ENCODE measurements at places on chromosomes 7 and 10.

GRCh38 chr7:155265961-155266360, 31.7 kb upstream of the INSIG1 start:
- DNase-seq, result no peak

DNA sequence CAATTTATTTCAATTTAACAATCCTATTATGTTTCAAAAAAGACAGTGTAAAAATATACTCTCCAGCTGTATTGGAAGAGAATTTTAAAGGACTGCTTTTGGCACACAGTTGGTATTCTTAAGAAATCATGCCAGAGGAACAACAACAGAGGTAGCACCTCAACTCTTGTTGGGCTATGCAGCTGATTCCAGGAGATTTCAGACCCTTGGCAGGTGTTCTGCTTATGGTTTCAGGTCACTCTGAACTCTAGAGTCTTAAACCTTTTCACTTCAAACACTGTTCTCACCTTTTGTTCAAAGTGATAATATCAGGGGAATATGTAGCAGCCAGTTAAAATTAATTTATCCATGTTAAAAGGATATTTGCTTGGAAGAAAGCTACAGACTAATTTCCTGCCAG, 160.1 kb downstream of the PFKFB3 start:
- no peak for DNase-seq

DNA sequence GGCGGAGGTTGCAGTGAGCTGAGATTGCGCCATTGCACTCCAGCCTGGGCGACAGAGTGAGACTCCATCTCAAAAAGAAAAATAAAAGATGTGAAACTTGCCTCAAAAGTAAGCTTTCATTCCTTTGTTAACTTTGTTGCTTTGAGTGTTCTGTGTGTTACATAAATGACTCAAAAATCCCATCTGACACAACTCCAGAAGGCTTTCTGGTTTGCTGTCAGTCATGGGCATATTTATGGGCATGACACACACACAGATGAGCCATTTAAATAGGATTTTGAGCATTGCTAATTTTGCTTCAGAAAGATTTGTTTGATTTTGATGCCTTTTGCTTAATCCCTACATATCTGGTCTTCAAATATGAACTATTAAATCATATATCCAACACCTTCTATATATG, 82.6 kb downstream of the CACNB2 start:
- no peak for DNase-seq

GRCh38 chr7:74013539-74014272, 14.3 kb upstream of the ELN start:
- DNase-seq, result no peak

- no peak for DNase-seq
Measured at GRCh38 chr7:100825751-100826513, 1.4 kb downstream of the EPHB4 start.

DNA sequence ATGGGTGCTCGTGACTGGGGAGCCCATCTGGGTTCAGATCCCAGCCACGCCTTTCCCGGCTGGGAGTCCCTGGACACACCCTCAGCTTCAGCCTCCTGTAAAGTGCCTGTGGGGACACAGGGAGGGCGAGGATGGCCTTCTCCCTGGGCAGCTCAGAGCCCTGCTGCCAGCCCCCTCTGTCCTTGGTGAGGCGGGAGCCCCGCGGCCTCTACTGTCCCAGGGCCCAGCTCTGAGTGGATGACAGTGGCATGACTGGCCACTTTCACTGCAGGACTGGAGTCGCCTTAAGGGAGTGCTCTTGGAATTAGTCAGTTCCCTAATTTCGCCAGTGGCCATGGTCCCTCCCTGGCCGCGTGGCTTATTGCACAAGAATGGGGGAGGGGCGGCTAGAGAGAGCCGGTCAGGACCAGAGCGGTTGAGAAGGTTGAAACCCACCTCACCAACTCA, 4.6 kb downstream of the BRI3 start:
- no peak for DNase-seq

DNA sequence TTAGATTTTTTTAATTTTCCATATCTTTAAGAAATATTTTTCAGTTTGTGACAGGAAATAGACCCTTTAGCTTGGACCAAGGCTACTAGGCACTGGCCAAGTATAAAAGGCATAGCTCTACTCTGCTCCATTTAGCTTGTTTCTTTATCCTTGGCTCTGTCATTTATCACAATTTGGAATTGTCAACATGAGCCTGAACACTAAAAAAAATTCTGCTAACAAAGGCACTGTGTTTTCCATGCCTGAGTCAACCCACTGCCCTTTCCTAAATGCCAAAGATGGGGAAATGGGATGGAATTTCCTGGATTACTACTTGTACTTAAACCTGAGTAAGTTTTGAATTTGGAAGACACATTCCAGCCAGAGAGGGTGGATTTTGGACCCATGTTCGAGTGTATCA, 128.4 kb downstream of the NSUN6 start:
- DNase-seq, result no peak

DNA sequence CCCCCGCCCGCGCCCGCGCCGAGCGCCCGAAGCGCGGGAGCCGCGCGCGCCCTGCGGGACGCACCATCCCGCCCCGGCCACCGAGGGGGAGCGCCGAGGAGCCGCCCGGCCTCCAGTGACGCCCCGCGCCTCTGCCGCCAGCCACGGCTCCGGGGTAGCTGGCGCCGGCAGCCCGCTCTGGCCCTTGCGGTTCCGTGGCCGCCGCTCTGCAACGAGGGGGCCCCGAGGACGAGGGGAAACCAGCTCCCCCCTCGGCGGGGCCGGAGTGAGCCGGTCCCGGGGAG, at the start of gene PAXIP1:
PAXIP1 (minus strand) TSS at position 33 of the 284 bp plus-strand sequence. CDS start 195 bp downstream, outside the sequence.
- no peak for DNase-seq

DNA sequence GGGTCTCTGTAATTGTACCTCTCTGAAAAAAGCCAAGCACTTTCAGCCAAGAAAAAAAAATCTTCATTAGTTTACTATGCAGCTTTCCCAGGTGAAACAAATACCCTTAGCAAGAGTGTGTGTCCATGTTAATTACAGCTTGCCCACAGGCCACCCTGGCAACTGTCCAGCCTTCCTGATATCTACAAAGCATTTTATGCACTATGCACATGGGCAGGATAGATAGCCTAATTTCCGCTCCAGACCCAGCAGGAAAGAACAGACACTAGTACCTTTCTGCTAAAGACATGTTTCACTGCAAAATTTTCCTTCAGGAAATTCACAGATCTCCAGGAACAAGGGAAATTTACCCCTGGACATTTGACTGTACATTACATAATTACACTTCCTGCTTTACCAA, 24.4 kb downstream of the CACNA2D1 start:
- no peak for DNase-seq

- peak; percentile 94 for DNase-seq
Measured at GRCh38 chr10:72087969-72088888, at the start of gene SPOCK2. Gene SPOCK2, minus strand, starts transcription at chr10:72088551. Its CDS starts 223 bp downstream, at chr10:72088328.

DNA sequence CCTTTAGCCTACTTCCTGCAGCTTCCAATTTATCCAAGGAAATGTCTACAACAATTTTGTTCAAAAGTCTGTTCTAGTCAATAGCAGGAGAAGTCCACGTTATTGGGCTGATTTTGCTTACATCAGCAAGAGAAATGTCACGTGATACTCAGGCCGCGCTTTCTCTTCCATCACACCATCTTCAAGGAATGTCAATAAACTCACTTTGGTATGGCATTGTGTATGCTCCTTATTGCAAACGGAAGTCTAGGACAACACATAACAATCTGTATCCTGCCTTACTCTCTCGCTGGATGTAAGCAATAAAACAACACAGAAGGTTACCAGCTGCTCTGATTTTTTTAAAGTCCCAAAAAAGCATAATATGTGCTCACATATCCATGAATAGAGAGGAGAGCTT, 17.1 kb upstream of the STK17A start:
- DNase-seq, result no peak

DNA sequence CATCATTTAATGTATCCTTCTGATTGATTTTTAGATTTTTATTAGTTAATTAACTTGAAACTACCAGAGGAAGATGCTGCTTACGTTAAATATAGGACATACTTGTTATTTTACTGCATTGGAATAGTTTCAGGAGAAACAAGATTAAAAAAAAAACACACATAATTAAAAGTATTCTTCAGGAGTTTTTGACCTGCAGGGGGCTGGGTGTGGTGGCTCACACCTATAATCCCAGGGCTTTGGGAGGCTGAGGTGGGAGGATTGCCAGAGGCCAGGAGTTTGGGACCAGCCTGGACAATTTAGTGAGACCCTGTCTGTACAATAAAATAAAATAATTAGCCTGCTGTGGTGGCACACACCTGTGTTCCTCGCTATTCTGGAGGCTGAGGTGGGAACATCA, 10.7 kb downstream of the CBLL1 start:
- no peak for DNase-seq

DNA sequence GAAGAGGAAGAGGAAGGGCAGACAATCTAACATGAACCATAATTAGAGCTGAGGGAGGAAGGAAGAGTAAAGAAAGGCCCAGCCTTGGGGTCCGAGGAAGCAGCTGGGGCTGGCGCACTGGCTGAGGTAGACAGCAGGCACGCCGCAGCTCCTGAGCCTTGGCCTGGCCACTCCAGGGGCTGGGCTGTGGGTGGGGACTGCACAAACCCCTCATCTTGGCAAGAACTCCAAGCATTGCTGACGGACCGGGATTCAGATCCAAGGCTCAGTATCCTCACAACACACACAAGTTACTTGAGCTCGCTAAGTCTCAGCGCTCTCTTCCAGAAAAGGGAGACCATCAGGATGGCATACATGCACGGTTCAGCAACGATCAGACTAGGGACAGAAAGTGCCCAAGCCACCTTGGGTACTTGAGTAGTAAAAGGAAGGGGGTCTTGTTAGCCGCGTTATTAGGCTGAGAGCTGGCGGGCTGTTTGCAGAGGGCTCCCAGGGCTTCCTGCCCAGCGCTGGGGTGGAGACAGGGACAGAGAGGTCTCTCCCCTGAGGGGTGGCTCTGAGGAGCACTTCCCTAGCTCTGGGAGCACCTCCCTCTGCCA, 4.5 kb downstream of the TNS3 start:
- DNase-seq, result no peak

- no peak for DNase-seq
Measured at GRCh38 chr10:32239769-32240168, 107.2 kb downstream of the EPC1 start.

DNA sequence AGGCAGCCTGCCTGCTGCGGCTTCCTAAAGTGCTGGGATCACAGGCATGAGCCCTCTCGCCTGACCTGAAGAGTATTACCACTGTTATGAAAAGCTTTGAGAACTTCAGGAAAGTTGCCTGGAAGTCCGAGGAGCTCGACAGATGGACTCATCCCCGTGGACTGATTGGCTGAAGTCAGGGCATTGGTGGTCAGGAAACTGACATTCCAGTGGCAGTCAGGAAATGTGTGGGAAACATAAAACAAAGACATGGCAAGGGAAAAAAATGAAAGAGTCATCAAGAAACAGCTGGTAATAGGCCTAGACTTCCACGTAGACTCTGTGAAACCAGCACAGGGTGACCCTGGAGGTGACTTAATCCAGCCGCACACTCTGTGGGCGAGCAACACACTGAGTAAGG, 123.3 kb downstream of the CDH23 start:
- no peak for DNase-seq

- no peak for DNase-seq
Measured at GRCh38 chr7:131068604-131069021, 259.1 kb upstream of the MKLN1 start.

- no peak for DNase-seq
Measured at GRCh38 chr10:14253711-14254110, 77.0 kb downstream of the FRMD4A start.

DNA sequence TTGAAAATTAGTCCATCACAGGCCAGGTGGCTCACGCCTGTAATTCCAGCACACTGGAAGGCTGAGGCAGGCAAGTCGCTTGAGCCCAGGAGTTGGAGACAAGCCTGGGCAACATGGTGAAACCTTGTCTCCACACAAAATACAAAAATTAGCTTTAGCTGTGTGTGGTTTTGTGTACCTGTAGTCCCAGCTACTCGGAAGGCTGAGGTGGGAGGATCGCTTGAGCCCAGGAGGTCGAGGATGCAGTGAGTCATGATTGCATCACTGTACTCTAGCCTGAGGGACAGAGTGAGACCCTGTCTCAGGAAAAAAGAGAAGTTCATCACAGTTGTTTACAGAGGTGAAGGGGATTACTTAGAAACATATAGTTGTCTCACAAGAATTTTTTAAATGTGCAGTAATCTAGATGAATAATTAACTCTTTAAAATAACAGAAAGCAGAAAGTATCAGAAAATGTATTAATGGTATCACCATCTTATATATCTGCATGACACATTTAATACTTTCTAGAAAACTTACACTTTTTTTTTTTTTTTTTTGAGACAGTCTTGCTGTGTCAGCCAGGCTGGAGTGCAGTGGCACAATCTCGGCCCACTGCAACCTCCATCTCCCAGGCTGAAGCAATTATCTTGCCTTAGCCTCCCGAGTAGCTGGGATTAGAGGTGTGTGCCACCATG, 8.9 kb downstream of the LCOR start:
- no peak for DNase-seq

DNA sequence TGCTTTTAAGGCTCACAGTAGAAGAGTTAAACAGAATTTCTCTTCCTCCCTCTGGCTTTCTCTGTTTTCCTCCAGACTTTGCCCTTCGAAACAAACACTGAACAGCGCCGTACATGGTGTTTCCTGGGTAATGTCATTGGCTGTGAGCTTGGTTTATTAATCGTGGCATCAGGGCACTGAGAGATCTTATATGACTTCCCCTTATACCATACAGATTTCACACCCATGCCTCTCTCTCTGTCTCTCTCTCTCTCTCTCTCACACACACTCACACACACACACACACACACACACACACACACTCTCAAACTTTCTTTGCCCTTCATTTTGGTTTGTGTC, 195.5 kb downstream of the CREB5 start:
- DNase-seq, result no peak

GRCh38 chr7:132469681-132470080, 106.6 kb downstream of the PLXNA4 start:
- no peak for DNase-seq

DNA sequence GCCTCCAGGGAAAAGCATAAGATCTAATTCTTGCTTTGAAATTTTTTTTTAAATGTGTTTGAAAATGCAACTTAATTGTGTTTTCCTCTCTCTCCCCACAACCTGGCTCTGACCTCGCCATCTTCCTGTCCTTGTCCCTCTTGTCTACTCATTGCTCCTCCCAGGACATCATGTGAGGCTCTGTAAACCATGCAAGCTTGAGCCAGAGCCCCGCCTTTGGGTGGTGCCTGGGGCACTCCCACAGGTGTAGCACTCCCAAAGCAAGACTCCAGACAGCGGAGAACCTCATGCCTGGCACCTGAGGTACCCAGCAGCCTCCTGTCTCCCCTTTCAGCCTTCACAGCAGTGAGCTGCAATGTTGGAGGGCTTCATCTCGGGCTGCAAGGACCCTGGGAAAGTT, 9.8 kb upstream of the CDHR1 start:
- no peak for DNase-seq
